ENCODE measurements at places on chromosomes 3 and 15.

- no peak for DNase-seq
Measured at GRCh38 chr15:79195802-79196201, 86.7 kb upstream of the ANKRD34C start.

DNA sequence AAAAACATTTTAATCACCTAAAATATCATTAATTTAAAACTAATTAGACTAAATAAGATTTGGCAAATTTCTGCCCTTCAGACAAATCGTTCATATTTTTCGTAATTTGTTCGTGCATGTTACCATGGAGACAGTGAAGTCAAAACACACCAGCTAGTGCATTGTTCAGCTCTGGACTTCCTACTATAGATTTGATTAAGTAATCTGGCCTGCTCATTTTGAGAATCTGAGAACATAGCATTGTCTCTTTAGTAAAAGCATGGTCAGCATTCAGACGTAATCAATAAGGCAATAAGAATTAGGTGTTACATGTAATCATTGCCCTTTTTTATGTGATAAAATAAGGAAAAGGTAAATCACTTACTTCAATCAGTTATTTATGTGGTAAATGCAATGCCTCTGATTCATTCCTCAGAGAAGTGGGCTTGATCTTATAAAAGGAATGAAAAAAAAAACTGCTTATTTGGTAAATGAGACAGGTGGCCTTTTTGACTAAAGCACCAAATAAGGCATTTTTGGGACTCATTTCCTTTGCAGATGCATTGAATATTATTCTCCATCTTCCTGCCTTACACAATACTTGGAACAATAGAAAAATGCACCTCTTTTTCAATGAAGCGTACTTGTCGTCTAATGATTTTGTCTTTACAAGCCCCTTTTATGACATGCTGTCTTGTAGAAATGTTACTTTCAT lies 84.5 kb upstream of the FNDC3B start:
- DNase-seq = no peak

DNA sequence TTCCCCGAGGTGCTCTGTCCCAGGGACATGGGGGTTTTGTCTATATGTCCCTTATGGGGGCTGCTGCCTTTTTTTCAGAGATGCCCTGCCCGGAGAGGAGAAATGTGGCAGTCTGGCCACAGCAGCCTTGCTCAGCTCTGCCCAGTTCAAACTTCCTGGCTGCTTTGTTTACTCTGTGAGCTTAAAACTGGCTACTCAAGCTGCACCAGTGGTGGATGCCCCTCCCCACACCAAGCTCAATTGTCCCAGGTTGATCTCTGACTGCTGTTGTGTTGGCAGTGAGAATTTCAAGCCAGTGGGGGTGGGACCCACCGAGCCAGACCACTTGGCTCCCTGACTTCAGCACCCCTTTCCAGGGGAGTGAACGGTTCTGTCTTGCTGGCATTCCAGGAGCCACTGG lies 188.9 kb downstream of the STXBP5L start:
- DNase-seq = no peak

- DNase-seq = no peak
Measured at GRCh38 chr3:197974016-197974415, 14.0 kb downstream of the LMLN start.

GRCh38 chr3:86420990-86421739 lies 569.8 kb downstream of the VGLL3 start:
- no peak for DNase-seq

DNA sequence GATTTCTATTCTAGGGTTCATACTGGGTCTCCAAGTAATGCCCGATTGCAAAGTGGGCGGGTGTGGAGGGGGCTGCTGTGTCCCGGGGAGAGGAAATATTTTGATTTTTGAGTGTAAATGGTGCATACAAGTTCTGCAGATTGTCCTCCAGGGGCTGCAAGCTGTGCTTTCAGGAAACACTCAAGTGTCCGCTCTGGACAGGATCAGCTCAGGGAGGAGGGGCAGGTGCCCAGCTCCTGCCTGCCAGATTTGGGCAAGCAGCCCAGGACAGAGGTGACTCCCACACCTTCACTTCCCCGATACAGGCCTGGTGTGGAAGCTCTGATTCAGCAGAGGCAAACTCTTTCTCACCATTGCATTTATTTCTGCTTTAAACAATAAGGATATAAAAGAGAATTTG lies 142.7 kb downstream of the ALDH1A2 start:
- DNase-seq = peak; percentile 5

GRCh38 chr3:15728766-15729165 lies 69.0 kb downstream of the ANKRD28 start:
- DNase-seq = peak; percentile 38

- DNase-seq = no peak
Measured at GRCh38 chr3:55782351-55782750, 295.2 kb upstream of the WNT5A start.

DNA sequence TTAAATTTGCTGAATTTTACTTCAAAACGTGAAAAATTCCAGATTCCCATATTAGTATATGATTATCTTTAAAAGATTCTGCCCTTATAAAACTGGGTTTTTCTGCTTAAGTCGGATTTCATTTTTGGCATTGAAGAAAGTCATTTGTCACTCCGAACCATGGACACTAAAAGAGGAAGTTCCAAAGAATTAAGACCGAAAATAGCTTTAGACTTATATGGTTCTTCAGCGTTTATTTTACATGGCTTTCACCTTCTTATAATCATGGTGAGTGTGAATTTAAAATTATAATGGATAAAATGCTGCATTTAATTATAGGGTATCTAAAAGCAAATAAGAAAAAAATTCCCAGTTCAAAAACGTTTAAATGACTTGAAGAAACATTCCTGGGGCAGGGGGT lies 1.0 kb downstream of the C3orf38 start:
- DNase-seq = no peak

GRCh38 chr3:159839561-159840379 lies 148.9 kb upstream of the IL12A start:
- no peak for DNase-seq

- DNase-seq = peak; percentile 62
Measured at GRCh38 chr3:75332794-75333193, 331.3 kb upstream of the FRG2C start.

- peak; percentile 67 for DNase-seq
Measured at GRCh38 chr3:187889601-187890404, 144.5 kb upstream of the BCL6 start.

DNA sequence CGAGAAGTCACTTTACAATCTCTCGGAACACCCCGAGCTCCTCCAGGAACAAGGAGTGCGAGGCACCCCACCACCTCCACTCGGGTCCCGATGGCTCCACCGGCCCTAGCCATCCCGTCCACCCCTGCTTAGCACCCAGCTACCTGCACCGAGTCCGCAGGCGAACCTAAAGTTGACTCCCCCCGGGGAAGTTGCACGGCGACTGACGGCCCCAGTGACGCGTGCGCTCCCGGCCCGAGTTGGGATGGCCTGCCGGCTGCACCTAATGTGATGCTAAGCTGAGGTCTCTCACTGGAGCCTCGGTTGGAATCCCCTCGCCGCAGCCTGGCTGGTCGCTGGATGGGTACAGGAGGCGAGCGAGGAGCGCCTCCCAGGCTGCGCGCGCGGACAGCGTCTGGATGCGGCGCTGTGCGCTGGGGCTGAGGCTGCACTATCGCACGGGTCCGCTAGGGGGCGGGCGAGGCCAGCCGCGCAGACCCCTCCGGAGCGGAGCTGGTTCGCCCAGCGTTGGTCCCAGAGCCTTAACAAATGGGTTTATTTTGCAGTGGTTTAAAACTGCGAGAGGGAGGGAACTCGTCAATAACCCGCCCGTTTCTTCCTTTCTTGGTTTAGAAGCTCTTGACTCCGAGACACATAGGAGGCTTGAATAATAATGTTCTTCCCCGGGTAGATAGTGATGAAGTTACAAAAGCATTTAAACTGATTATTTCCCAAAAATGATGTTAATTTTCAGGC lies at the start of gene OXTR:
TSS of gene OXTR (minus strand) at position 526 of the 735 bp plus-strand sequence. CDS start 1,426 bp downstream, outside the sequence.
- DNase-seq = peak; percentile 62

GRCh38 chr3:97938444-97938843 lies 33.8 kb downstream of the RIOX2 start:
- no peak for DNase-seq

DNA sequence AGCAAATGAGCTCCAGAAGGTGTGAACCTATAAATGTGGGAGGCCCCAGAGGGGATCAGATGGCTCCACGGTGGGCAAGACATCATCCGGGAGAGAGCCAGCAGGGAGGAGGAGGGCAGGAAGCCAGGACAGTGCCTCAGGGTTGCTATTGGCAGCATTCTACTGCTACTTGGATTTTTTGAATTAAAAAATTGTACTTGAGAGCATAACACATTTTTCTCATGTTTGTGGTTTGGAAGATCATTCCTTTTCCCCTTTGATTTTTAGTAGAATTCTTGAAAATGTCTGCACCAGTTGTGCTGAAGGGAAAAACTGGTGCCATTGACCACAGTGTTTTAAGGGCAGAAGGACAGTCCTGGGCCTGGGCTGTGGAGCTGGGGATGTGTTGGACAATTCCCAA lies 59.2 kb downstream of the LYZL4 start:
- peak; percentile 9 for DNase-seq

DNA sequence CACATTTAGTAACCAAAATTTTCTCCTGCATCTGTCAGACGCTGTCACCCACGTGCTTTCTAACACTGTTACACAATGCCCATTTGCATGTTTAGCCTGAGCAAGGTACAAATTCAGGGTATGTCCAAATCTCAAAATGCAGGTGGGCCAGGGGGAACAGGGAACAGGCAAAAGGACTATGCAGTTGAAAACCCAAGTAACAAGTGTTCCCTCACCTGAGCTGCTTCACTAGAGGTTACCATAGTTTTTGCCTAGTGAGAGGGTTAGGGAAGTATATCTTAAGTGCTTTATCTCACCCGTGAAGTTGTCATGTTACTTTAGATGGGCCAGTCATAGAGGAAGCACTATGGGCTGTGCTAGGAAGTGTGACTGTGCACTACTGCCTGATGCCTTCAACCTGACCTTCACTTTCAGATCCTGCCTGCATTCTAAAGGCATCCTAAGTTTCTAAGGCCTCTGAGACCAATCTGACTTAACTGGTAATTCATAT lies 6.0 kb upstream of the TMEM87A start:
- DNase-seq = no peak

DNA sequence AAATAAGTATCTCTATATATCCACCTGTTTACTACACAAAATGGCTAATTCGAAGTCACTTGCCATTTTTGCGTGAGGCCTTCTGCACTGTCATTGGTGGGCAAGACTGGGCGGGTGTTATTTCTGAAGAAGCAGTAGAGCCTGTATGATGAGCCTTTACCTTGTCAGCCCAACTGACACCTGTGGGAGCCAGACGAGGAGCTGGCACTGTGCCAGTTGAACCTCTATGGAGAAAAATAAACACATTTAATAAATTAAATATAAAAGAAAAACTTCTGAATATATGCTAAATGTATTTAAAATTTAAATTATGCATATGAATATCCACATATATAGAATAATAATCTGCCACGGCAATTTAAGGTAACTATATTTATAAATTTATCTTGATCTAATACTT lies 109.9 kb downstream of the SCAPER start:
- no peak for DNase-seq

DNA sequence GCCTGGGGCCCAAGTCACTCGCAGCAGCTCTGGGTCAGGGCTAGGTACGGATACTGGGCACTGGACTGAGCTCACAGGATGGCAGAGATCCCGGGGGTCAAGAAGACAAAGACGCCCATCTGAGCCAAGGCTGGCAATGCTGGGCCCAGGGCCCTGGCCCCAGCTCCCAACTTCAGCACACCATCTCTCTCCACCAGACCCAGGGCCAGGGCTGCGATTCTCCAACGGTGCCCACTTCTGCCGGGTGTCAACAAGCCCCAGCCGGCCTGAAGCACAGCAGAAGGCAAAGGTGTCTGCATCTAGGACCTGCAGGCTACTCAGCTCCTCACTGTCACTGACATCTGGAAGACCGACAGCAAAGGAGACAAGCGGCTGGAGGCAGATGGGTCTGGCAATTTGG lies 8.6 kb downstream of the WDR73 start:
- DNase-seq = no peak

- peak; percentile 30 for DNase-seq
Measured at GRCh38 chr3:184240384-184241140, 8.2 kb downstream of the ALG3 start.

DNA sequence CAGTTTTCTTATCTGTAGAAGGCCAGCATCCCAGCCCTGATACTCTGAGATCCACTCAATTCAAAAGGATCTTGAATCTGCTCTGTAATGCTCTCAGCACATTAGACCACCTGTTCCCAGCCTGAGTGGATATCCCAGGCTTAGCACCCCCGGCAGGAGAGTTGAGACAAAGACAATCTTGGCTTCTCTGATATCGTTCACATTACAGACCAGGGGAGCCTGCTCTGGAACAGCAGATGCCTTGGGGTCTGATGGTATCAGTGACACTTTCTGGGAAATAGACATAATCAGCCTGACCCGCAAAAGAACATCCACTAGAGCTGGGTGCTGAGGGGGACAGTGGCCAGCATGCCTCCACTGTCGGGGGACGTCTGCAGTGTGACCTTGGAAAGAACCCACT lies 70.6 kb downstream of the BDH1 start:
- DNase-seq = no peak

DNA sequence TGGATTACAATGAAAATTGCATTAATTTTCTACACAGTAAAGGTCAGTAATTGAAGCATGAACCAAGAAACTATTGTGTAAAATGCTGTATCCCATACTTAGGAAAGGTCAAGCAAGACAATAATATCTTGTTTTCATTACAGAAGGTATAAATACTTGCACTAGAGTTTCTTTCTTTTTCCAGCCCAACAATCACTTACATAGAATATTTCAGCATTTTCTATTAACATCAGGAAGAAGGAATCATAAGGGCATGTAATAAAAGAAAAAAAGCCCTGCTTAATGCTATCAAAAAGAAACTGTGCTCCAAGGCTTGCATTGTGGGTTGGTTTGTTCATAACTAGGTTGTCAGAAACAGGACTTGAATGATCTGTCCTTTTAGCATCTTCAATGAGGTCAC lies 215.1 kb downstream of the MCTP2 start:
- no peak for DNase-seq

DNA sequence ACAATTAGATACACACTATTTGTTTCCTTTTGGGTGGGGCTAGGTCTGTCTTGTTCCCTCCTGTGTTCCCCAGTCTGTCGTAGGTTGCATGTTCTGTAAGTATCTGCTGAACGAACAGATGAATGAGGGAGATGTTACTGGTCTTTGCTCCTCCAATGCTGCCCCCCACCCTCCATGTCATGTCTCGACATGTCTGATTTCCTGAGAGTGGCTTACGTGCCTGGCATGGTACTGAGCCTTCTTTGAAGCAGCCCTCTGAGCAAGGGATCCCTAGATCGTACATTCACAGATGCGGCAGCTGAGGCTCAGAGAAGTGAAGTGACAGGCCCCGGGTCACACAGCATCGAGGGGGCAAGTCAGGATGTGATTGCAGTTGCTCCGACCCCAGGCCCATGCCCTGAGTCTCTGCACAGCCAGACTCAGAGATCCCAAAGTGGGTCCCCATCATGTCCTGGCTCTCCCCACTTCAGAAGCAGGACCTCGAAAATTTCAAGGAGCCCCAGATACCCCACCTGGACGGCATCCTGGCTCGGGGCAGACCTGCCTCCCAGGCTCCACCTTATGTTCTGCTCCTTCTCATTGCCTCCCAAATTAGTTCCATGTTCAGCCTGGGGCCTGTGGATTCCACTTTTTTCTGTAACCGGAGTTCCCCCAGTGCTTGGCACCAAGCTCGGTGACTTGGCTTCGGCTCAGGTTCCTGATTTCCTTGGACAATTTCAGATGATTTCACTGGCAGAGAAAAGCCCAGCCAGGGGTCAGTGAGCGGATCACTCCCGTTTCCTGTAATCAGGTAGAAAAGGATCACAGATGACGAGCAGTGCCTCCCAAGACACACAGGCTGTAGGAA lies 24.7 kb downstream of the GOLGA6L2 start:
- DNase-seq = peak; percentile 16

- peak; percentile 71 for DNase-seq
Measured at GRCh38 chr15:67177752-67178151, 76.7 kb downstream of the AAGAB start.

- DNase-seq = peak; percentile 68
Measured at GRCh38 chr15:74383695-74384565, 16.5 kb upstream of the CYP11A1 start.
